ENCODE measurements at places on chromosomes 13 and 19. TPM values are rescaled to one million over a fixed set of nuclear protein-coding genes. Genes with fewer than 3 reads are reported as not detected.

Gene COL4A1
- total RNA-seq: not detected

DNA sequence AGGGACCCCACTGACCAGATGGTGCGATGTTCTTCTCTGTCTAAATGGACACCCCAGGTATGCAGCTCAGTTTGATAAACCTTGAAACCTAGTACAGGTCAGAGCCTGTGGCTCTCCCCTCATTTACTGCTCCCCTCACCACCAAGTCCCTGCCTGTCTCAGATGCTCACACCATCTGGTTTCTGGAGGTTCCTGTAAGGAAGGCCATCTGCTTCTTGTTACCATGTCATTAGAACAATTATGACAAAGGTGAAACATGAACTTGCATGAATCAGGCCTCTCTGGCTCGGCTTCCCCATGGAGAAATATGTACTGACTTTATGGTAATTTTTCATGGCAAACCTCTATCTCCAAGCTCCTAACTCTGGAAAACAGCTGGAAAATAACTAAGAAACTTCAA, 965.7 kb downstream of the UQCRFS1 start:
- no peak overlapping the region for H3K4me3 ChIP-seq
- no peak for DNase-seq
- H3K27me3 ChIP-seq: no peaks in the 10 kb centered on the region
- no peak overlapping the region for H3K27ac ChIP-seq

DNA sequence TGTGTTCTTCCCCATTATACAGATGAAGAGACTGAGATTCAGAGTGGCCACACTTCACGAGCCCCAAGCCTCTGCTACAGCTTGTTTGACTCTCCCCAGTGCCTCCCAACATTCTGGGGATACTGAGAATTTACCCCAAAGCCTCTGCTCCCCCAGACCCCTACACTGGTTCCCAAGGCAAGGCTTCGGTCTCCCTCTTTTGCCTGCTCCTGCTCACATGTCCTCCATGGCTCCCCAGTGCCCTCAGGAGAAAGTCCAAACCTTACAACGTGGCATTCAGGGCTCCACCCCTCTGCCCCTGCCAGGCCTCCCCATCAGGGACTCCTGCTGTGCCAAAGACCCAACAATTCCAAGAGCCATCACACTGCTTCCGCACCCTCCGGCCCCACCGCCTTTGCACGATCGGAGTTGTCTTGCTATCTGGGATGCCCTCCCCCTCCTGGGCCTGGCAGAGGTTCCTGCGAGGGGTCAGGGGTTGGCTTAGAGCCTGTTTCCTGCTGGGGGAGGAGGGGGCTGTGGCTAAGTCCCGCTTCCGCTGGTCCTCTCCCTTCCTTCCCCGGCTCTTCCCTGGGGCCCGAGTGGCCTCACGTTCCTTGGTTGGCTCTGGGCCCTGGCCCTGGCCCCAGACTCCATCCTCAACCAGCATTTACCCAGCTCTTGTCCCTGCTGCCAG, 15.4 kb downstream of the GTPBP3 start:
- H3K36me3 ChIP-seq: no peaks in the 10 kb centered on the region
- no peak for DNase-seq
- H3K27me3 ChIP-seq: peaks cover 2% of the 10 kb centered on the region
- no peaks in the 10 kb centered on the region for H3K4me1 ChIP-seq

DNA sequence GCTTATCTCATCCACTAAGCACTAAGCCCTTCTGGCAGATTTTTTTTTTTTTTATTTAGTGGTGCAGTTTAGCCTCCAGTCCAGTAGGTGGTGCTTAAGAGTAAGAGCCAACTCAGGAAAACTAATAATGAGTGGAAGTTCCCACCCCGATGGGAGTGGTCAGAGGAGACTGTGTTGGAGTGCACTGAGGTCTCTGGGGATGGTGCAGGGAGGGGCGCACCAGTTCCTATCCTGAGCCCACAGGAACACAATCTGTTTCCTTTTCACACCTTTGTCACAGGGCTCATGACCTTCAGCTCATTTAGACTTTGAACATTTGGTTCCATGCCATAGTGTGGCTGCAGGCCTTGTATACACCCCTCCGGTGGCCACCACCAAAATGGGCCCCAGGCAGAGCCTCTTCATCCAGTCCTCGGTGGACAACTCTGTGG, 367.4 kb downstream of the SPRY2 start:
- no peaks in the 10 kb centered on the region for H3K36me3 ChIP-seq
- H3K4me1 ChIP-seq: no peaks in the 10 kb centered on the region
- H3K27me3 ChIP-seq: no peaks in the 10 kb centered on the region
- peak; percentile 24 for DNase-seq
- H3K27ac ChIP-seq: no peak overlapping the region
- no peak overlapping the region for H3K4me3 ChIP-seq

Gene DAND5
- total RNA-seq: not detected

Measured in B cell (primary cell).